ENCODE measurements at places on chromosomes 2 and 18.

DNA sequence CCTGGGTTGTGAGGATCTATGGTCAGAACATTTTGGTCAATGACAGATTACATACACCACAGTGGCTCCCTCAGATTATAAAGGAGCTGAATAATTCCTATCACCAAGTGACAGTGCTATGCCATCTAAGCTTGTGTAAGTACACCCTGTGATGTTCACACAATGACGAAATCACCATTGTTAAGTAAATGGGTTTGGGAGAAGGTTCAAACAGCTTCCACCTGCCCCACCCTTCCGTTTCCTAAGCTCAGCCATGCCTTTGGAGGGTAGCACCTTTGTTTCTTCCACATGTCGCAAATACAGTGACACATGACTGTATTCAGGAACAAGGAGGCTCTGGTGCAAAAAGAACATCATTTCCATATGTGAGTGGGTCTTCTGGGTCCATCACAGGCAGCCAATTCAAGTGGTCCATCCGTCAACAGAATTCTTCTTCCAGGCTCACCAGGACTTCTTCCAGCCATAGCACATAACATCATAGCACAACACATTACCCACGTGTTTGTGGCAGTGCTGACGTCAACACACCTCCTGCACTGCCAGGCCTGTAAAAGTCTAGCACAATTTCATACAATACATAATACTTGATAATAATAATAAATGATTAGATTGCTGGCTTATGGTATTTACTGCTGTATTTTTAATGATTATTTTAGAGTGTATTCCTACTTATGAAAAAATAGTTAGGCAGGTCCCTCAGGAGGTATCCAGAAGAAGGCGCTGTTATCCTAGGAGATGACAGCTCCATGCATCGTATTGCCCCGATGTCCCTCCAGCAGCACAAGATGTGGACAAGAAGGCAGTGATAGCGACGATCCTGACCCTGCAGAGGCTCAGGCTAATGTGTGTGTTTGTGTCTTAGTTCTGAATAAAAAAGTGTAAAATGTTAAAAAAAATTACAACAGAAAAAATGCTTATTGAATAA lies 264.8 kb downstream of the ANAPC1 start:
- no peak for DNase-seq

DNA sequence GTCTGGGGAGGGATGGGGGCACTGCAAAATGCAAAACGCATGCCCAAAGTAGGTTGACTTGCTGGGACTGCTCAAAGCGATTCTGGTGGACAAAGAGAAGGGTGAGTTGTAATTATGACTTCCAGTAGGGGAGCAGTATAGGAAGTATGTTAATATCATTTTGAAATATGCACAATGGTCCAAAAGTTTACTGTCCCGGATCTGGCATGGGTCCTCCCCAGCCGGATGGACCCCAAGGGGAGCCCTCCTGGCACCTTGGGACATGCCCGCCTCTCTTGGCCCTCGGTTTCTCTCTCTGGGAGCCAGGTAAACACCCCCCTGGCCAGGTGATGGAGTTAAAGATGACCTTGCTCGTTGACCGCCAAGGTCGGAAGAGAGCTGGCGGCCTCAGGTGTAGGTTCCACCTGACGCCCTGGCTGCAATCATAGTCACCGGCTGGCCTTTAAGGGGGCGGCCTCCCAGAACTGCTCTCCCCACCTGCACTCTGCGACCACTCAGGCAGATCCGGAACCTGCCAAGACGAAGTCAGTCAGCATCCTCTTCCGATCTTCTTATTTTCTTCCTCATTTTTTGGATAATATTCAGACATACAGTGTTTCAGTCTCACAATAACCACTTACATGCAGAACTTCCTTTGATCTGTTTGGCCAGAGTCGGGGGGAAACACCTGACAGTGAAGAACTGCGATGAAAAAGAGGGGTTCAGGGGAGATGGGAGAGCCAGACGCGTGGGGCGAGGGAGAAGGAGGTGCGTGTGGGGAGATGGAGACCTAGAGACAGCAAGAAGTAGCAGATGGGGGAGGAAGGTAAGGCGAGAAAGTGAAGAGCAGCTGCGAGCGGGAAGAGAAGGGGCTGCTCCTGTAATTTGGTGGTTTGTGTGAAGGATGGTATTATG lies 148.3 kb downstream of the MEIS1 start:
- no peak for DNase-seq

- DNase-seq, result no peak
These were observed 42.6 kb upstream of the SPRED2 start for GRCh38 chr2:65475000-65475399.

GRCh38 chr18:49524349-49524748 lies 37.3 kb upstream of the C18orf32 start:
- DNase-seq, result no peak

GRCh38 chr18:21904856-21905255 lies 164.3 kb downstream of the MIB1 start:
- no peak for DNase-seq

DNA sequence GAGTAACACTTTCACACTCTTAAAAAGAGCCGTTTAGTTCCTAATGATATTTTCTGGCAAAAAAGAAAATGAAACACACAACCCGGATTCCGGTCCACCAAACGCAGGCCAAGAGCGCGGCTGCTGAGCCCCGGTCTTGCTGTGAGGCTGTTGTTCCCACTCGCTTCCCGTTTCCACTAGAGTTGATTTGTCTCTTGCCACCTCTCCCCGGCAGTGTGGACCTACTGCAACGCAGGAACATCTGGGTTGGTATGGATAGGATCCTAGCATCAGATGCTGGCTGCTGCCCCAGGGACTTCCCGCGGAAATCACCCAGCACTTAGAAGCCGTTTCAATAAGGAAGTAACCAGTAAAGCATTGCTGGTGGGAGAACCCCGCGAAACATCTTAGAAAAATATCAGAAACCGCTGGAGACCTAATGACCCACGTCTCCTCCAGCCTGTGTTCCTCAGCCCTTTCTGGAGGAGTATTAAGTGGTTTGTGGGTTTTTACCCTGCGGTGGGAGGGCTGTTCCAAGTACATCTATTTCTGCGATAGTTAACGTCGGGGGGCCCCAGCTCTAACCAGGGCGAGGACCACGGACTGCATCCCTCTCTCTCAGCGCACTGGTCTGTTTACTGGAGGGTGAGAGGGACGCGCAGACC lies 939 bp downstream of the DOCK10 start:
- peak; percentile 78 for DNase-seq

DNA sequence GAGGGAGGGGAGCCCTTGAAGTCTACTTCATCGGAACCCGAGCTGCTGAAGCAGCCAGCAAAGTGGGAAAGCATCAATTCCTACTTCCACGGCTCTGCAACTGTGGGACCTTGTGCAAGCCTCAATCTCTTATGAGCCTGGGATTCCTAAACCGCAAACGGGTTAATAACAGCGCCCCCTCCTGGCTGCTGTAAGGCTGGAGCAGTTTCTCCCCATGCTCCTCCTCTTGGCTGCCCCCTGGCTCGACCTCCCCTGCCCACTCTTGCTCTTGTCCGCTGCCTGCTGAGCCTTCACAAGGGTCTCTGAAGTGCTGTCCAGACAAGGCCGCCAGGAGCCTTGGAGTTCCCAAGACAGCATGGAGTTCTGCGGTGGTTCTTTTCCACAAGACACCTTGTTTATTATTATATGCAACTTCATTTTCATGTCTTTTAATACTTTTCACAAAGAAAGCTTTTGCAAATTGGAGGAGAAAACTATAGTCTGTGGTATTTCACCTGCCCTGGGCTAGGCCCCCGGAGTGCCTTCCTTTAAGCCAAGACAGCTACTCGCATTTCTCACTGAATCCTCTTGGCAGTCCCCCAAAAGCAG lies 157.2 kb downstream of the DDX1 start:
- DNase-seq, result no peak

GRCh38 chr18:10099539-10100140 lies 185.8 kb downstream of the VAPA start:
- DNase-seq, result no peak

GRCh38 chr18:5620289-5620688 lies 76.5 kb upstream of the EPB41L3 start:
- DNase-seq, result no peak

DNA sequence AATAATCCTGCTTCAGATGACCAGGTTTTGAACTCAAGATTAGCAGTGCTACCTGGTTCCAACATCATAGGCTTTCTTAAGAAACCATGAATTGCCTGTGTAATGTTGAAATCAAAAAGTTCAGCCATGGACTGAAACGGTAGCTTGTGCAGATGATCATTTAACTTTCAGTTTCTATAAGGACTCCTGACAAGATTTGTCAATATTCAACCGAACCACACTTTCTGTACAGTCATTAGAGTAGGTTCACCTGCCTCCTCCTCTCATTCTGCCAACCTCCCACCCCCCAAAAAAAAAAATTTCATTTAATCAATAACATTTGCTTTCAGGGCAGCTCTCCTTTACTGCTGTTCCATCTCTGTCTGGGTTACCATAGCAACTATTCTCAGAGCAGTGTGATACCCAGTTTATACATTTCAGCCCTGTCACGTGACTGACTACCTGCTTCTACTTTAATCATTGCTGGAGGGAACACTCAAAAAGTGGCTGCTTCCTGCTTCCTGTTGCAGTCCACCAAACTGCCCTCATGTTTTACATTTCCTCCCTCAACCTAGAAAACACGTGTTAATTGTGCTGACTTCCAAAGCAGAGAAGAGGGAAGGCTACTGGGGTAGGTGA lies 275.5 kb downstream of the SS18 start:
- peak; percentile 4 for DNase-seq

- DNase-seq, result no peak
These were observed 87.8 kb downstream of the LOXHD1 start for GRCh38 chr18:46569211-46569610.

DNA sequence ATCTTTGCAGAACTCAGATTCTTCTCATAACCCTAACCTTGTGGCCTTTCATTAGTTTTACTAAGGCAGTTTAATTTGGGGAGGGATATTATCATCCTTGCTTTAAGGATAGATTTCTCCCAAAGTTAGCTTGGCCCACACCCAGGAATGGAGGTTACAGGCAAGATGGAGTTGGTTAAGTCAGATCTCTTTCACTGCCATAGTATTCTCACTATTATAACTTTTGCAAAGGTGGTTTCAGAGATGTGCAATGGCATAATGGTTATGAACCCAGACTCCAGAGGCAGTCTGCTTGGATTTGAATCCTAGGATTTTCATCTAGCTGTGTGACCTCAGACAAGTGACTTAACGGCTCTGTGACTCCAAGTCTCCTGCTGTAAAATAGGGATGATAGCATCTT lies 48.7 kb upstream of the NDUFV2 start:
- DNase-seq, result no peak

- DNase-seq, result no peak
These were observed 404.4 kb upstream of the SOX11 start for GRCh38 chr2:5287558-5288334.

DNA sequence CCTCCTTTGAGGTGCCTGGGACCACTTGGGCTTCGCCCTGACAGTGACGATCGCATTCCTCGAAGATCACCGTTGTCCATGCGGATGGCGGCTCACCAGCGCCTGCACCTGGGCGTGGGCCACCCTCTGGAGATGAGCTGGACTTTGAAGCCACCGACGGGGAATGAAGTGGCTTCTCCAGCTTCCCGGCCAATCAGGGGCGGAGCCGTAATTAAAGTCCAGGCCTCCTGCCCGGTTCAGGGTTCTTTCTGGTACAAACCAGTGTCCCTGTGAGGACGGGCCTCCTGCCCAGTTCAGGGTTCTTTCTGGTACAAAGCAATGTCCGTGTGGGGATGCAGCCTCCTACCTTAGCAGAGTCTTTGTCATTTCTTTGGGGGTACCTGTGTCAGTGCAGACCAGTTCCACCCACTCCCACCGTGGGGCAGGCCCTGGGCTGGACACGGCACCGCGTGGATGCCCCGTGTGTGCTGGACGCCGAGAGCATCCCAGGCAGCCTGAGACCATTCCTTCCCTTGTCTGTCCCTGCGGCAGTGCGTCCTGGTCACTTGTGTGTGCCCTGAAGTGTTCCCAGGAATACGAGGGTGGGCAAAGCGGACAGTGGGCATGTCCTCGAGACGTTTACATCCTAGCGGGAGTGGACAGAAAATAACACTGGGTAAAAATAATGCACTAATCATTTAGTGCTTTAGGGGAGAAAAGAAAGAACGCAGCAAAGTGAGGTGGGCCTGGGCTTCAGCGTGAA lies 55.0 kb downstream of the KCNG2 start:
- DNase-seq, result no peak

DNA sequence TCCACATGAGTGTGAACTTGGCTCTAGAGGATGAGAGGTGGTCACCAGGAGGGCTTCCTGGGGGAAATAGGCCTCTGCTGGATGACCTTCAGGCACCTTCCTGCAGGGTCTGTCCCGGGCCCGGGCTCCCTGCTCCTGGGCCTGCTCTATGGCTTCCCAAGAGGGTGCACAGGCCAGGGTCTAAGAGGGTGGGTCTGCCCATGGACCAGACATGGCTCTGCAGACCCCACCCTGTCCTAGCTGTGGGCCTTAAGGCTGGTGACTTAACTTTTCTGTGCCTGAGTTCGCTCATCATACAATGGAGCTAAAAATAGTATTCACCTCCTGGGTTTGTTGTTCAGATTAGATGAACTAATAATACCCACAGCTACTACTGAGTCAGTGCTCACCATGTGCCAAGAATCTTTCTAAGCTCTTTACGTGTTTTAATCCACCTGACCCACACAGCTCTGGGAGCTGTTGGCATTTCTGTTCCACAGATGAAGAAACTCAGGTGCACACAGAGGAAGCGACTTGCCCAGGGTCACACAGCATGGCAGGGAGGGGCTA lies 14.4 kb downstream of the INHBB start:
- DNase-seq, result no peak
